ENCODE measurements at places on chromosomes 16 and 17.

DNA sequence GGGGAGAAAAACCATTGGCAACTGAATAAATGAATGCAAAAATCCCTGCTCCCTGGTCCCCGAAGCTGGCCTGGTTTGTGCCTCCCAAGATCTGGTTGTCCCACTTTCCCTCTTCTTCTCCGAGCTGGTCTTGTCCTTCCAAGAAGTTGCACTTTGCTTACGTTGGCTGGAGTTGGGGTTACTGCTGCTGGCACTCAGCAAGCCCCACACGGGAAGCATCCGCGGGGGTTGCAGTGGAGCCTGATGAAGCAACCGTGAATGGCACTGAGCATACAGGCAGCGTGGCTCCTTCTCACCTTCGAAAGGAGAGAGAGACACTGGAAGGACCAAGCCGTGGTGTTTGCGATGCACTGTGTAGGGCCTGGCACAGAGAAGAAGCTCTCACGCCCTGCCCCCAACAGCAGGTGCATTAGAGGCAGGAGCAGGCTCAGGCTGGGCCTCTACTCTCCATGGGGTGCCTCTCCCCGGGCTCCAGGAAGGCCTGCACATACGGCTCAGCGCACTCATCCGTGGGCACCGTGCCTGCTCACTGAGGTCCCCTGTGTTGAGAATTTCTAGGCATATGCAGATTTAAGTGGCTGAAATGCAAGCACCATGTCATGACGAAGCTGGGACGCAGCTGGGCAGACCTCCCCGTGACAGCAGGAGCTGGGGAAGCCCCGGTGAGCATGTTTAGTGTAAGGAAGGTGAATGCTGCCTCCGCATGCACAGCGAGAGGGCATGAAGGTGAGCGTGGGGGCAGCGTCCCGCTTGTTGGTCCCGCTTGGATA is 12.1 kb downstream of the CA5A start:
- DNase-seq, result no peak

GRCh38 chr17:78922816-78923498 is 2.2 kb downstream of the TIMP2 start:
- DNase-seq, result no peak

DNA sequence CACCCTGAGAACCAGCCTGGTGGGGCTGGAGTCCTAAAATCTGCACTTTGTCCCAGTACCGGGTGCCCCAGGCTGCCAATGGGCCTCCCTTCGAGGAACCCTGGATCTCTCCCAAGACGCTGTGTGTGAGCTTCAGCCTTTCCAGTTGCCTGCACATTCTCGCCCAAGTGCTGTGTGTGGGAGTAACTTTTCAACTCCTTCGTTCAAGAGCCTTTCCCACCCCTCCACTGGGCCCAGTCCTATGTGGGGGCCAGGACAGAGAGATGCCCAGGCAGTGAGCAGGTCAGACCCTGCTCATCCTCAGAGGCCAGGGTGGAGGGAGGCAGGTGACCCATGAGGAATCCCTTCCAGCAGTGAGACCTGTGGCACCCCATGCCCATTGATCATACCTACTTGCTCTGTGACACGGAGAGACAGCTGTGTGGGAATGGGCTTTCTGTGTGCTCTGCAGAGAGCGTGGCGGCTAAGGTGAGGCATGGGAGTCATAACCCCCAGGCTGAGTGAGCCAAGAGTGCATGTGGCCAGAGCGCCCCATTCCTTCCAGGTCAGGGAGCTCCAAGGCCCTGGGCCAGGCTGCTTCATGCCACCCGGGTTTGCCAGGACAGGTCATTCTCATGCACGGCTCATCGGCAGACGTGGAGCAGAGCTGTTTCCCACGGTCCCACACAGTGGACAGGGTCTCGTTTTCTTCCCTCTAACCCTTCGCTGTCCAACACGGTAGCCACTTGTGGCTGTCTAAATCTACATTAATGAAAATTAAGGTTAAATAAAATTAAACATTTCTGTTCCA is 154.4 kb downstream of the CLEC16A start:
- no peak for DNase-seq

- no peak for DNase-seq
Measured at GRCh38 chr17:15914400-15915170, 30.3 kb upstream of the ADORA2B start.

GRCh38 chr17:41910701-41911391 is 7.9 kb downstream of the ACLY start:
- DNase-seq, result no peak

All from hepatocyte (in vitro differentiated cells).